ENCODE measurements at places on chromosomes 3 and 15.

DNA sequence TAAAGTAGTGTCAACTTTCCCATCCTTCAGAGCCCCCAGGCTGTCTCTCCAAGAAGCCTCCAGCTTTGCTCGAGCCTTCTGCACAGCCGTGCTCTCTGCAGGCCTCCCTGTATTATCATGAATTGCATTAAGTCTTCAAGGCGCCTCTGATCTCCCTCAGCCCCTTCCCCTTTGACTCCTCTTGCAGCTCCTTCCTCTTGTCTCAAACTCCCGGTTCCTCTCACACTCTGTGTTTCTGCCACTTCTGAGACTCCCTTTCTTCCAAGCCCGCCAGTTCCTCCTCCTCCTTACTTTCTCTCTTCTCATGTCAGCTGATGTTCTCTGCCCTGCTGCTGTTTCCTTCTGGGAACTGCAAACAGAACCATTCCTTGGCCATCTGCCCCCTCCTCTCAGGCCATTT, 418.8 kb downstream of the EPHB1 start:
- DNase-seq = no peak

GRCh38 chr15:52301265-52301847, 5.8 kb upstream of the MYO5C start:
- DNase-seq = no peak

DNA sequence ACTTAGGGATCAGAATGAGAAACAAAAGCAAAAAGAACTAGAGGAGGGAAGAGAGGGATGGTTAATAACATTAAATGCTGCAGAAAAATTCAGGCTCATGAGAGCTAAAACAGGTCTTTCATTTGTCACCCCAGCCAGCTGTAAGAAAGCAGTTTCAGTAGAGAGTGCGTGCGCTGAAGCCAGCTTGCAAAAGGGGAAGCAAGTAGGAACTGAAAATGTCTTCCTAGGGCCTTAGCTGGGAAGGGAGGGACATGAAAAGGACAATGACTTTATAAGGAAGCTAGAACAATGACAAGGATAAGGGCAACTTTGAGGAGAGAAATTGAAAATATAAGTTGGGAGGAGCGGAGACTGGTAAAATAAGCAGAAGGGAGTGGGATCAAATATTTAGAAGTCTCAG, 3.1 kb downstream of the CIAO2A start:
- DNase-seq = no peak

DNA sequence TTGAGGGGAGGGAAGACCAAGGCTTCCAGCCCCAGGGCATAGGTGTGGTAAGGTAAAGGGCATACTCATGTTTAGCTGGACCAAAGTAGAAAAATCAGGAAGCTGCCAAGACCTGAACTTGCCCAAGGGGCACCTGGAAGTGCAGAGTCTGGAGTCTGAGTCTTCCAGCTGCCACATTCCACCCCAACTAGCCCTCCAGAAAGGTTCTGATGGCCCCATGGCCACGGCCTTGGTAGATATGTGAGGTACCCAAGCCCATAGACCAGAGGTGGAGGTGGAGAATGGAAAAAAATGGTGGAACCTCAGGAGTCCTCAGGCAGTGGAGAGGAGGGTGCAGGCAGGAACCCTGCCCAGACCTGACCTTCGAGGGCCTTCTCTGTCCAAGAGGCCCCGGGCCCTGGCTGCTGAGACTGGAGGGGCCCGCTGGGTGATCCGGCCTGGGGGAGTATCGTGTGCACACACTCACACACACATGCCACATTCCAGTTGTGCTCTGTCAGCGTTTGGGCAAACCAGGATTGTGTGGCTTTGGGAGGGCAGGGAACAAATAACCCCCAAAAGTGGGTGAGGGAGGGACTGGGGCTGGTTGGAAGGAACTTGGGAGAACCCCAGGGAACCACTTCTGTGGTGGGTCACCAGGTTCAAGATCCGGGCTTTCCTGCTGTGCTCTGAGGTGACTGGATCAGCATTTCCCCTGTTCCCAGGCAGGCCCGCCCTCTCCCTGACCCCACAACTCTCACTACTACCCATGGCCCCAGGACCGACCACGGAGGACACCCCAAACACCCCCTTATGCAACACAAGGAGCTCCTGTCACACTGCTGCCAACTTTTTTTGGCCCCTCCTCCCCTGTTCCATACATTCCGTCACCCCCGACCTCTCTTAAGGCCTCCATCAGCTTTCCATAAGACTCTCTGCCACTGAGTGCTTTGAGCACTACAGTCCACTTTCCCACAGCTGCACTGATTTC, 11.6 kb downstream of the MYL3 start:
- DNase-seq = no peak

GRCh38 chr15:60835974-60836373, 357.0 kb upstream of the ICE2 start:
- no peak for DNase-seq

- no peak for DNase-seq
Observed at GRCh38 chr3:179036626-179037300, 34.8 kb downstream of the ZMAT3 start.

DNA sequence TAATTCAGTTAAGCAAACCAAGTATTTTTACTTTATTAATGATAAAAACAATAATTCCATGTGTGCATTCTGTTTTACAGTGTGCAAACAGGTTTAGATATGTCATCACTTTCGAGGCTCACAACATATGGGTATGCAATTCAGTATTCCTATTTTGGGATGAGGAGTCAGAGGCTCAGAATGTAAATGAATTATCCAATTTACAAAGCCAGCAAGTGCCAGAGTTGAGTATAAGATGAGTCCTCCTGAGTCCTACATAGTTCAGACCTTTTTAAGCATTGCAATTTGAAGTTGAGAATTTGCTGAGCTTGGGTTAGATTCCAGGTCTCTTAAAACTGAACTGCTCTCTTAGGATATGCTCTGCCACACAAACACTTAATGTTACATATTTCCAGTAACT, 424.2 kb upstream of the ROBO2 start:
- DNase-seq = no peak

DNA sequence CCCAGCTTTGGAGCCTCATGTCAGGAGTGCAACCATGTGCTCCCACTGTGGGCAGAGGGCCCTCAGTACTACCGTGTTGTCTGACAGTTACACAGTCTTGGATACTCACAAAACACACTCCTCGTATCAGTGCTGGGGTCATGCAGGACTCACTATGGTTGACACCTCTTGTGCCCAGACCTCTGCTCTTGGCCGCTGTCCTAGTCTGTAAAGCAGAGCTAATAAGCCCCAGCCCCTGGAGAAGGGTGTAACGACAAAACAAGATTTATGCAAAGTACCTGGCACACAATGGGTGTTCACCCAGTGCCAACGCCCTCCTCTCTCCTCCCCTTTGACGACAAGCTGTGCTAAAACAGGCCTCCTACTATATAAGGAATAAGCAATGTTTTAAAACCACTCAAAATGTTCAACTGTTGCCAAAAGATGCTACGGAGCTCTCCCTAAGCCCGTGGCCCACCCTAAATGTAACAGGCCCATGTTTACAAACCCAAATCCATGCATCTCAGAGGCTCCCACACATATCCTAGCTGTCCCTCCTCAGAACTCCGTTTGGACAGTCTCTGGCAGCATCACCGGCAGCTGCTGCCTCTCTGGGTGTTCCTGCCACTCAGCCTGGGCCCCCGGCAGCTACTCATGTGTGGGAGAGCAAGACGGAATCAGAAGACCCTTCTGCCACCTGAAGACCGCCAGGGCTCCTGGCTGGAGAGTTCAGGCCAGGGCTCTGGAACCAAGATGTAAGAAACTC, 65.8 kb downstream of the MRPL46 start:
- peak; percentile 59 for DNase-seq
